ENCODE measurements at places on chromosomes 16 and 17.
A peak's percentile ranks its signal among the peaks of the same experiment; 100 is the strongest.

GRCh38 chr16:3158026-3158509, 23.2 kb downstream of the ZNF213 start:
- DNase-seq, result no peak

DNA sequence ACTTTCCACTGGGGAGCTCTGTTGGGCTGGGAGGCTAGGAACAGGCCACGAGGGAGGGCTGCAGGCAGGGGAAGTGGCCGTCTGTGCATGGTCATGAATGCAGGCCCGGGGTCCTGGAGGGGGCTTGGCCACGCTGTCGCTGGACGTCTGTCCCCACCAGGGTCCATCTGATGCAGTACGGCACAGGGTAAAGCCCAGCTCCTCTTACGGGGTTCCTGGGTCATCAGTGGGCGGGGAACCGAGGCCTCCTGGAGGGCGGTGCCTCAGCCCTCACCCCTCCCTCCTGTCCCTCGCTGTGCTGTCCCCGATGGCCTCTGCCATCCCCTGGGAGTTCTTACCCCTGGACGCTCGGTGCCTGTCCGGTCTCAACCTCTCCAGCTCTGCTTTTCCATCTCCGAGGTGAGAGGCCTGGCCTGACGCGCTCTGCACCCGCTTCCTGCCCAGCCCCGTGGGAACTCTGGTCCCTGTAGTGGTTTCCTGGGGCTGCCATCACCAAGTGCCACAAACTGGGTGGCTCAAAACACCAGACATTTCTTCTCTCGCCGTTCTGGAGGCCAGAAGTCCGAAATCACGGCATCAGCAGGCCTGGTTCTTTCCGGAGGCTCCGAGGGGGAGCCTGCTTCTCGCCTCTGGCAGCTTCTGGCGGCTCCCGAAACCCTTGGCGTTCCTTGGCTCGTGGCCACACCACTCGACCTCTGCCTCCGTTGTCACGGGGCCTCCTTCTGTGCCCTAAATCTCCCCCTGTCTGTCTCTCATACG, 182.8 kb downstream of the SEC14L1 start:
- peak; percentile 59 for DNase-seq

- DNase-seq, result peak; percentile 82
Observed at GRCh38 chr16:55480228-55480655, 1.2 kb downstream of the MMP2 start.

- DNase-seq, result peak; percentile 19
Observed at GRCh38 chr17:28896884-28897768, at the start of gene FLOT2. Gene FLOT2 (minus strand): TSS chr17:28897733. CDS start chr17:28897574, 159 bp downstream.

DNA sequence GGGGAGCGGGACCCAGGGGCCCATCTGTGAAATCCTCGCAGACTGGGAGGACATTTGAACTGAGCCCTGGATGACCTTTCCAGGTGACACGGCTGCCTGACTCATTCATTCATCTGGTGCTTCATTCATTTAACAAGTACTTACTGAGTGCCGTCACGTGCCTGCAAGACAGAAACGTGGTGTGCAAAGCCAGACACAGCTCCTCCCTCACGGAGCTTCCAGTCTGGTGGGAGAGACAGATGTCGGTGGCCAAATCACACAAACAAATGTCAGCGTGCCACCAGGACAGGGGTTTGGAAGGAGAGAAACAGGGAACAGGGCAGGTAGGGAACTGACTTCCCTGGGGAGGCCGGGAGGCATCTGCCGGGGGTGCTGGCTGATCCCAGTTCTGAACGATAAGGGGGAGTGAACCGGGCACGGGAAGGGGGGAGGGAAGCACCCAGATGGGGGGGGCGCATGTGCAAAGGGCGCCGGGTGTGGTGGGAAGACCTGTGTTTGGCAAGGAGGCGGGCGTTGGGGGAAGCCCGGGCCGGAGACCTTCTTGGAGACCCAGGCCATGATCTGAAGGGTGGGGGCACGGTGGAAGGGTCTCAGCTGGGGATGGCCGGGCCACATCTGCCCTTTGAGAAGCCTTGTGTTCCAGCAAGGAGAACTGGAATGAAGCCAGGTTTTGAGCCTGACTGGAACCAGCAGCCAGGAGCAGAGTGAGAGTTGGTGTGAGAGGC, 93.6 kb upstream of the CIBAR2 start:
- no peak for DNase-seq

DNA sequence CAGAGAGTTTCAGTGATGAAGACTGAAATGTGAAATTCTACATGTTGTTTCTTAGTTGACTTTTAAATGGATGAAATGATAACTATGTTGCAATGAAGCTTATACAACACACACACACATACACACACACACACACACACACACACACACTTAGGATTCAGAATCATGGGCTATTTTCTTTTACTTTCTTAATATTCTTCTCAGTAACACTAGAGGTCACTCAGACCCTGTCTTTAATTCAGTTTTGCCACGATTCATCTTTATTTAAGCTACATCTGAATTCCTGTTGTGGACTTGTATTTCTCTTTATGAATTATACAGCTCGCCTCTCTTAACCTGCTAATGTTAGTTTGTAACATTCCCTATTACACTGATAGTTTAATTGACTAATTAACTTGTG, 109.6 kb upstream of the GOT2 start:
- DNase-seq, result peak; percentile 46

GRCh38 chr16:88685156-88686061, 898 bp downstream of the SNAI3 start:
- DNase-seq, result peak; percentile 71

GRCh38 chr17:67253384-67253783, 8.4 kb upstream of the HELZ start:
- DNase-seq, result no peak

- peak; percentile 87 for DNase-seq
Observed at GRCh38 chr17:50931144-50931908, 65.2 kb upstream of the TOB1 start.

GRCh38 chr17:55690105-55690508, 32.6 kb downstream of the TMEM100 start:
- DNase-seq, result no peak

GRCh38 chr17:18040261-18040858, 1.2 kb downstream of the GID4 start:
- DNase-seq, result no peak

DNA sequence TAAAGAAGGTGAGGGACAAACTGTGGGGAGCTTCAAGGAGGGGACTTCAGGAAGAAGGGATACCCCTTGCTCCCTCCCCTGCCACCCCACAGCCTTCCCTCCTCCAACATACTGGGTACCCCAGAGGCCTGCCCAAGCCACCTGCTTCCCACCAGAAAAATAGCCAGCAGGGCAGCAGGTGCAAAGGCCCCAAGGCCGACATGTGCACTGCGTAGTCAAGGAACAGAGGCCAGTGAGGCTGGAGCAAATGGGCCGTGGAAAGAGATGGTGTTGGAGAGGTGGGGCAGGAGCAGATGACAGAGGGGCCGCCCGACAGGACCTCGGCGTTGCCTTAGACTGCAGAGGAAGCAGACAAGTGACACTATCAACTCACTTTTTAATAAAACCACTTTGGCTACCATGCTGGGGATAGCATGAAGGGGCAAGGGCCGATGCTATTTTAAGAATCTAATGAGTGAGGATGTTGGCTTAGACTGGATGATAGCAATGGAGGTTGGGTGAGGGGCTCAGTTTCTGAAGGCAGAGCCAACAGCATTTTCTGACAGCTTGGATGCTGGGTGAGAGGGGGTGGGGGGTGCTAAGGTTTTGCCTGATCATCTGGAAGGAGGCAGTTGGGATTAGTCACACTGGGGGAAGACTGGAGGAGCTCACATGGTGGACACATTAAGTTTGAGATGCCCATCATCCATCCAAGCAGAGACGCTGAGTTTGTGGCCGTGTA, 72.8 kb upstream of the TOB1 start:
- DNase-seq, result no peak

DNA sequence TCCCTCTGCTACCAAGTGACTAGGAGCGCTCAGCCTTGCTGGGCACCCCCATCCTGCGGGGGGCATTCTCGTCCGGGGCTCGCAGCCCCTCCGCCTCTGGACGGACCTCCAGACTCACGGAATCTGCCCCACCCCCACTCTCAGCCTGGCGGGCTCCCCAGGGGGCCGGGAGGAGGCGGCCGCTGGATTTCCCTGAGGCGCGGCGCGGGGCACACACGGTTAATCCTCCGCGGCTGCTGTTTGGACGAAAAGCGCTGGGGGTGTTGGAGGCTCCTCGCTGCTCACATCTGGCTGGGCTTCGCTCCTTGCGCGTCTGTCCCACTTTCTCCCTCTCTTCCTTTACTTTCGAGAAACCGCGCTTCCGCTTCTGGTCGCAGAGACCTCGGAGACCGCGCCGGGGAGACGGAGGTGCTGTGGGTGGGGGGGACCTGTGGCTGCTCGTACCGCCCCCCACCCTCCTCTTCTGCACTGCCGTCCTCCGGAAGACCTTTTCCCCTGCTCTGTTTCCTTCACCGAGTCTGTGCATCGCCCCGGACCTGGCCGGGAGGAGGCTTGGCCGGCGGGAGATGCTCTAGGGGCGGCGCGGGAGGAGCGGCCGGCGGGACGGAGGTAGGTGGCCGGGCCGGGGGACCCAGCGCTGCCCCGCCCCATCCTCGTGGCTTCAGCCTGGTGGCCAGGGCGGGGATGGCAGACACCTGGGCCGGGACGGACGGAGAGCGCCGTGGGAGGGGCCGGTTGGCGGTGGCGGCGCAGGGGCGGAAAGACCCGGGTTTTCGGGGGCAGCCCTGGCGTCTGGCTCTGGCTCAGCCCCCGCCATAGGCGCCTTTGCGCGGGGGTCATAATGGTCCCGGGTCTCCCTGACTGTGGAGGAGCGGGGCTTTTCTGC, at the start of gene C1QTNF1:
C1QTNF1 (plus strand) TSS at position 284 of the 886 bp plus-strand sequence. CDS start 19,800 bp downstream, outside the sequence.
- DNase-seq, result no peak

DNA sequence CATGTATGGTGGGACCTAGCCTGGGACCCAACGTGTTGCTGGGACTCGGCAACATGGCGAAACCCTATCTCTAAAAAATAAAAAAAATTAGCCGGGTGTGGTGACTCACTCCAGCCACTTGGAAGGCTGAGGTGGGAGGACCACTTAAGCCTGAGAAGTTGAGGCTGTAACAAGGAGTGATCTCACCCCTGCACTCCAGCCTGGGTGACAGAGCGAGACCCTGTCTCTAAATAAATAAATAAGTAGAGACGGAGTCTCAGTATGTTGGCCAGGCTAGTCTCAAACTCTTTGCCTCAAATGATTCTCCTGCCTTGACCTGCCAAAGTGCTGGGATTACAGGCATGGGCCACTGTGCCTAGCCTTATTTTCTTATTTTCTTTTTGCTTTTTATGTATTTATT, 10.1 kb upstream of the CNP start:
- DNase-seq, result no peak

DNA sequence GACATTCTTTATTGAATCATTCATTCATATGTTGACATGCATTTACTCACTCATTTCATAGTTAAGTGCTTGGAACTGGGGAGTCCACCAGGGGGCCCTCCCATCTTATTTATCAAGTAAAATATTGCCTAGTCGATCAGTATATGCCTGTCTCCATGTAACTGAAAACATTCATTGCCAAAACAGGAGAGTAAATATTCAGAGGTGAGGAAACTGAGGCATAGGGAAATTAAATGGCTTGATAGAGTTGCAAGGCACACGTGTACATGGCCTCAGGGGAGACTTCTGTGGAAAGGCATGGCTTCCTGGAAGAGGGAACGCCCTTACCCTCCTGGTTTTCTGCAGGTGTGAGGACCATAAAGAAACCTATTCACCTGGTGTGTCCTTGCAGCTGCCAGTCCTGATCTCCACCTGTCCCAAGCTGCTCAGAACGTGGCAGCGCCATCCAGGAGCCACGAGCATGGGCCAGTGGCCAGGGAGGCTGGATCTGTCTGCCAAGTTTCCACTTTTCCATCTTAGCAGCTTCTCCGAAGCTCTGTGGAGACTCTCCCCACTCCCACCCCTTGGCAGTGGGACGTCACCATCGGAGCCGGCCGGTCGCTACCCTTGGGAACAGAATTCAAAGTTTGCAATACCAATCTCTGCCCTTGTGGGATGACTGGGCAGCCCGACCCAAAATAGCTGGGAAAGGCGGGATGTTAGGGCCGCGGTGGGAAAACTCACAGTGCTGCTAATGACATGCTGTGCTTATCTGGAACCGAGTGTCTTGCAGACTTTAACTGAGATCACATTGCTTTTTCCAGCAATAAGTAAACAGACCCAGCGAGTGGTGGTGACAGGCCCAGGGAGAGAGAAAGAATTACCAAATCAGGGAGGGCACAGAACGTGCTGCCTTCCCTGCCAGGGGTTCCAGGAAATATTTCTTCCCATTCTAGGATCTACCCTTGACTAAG, 4.1 kb upstream of the C1QTNF1 start:
- peak; percentile 70 for DNase-seq

DNA sequence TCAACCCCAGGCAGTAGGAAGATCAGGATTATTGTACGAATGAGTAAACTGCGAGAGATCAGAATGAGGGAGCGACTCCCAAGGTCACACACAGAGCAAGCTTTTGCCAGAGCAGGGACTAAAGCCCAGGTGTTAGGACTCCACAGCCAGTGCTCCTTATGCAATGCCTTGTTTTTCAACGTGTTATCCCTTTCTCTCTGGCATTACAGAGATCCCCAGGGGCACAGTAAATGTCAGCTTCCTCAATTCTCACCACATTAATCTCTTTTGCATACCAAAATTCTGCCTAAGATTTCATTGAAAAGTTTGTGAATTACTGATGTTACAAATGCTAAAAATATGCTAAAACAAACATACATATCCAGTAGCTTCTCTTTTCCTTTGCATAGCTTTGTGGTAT, 68.1 kb upstream of the CES5A start:
- no peak for DNase-seq

DNA sequence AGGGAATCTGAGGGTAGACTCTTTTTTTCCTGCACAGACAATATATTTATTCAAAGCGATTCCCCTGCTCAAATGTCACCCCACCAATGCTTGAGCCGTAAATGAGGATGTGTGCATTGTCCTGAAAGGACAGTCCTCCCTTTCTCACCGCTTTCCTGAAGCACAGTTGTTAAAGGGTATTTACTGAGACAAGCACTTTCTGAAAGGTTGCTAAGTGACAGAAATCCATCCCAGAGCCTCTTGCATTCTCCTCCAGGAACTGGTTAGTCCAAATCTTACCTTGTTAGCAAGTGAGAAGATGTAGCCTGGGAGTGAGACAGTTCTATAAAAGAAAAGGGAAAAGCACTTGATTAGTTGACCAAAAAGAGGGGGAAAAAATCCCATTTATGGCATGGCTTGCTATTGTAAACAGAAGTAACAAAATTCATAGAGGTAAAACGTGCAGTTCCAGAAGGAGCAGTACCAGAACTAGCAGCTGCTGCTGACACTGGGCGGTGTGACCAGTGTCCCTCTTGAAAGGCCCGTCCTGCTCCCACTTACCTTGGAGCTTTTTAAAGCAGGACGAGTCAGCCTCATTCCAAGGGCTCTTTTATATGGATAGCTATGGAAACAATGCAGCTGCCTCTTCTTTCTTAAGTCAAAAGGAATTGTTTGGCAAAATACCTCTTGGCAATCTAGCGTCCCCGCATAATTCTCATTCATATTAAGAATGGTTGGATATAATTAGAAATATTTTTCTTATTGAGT, at the start of gene MYH2:
MYH2 (minus strand) TSS at position 563 of the 747 bp plus-strand sequence. CDS start 1,738 bp downstream, outside the sequence.
- no peak for DNase-seq

Measured in HFFc6 (cell line).